ENCODE measurements at places on chromosomes 3 and 15. TPM values are rescaled to one million over a fixed set of nuclear protein-coding genes. Genes with fewer than 3 reads are reported as not detected.

- H3K27ac ChIP-seq, result no peak overlapping the region
- no peaks in the 10 kb centered on the region for H3K27me3 ChIP-seq
- no peak for DNase-seq
Measured at GRCh38 chr15:25743548-25744275, 119.4 kb downstream of the ATP10A start.

CRYBG3 gene
- total RNA-seq, result 11.6 TPM

NSMCE3 gene
- 18.3 TPM for total RNA-seq

- H3K27ac ChIP-seq, result peak overlapping the region; percentile 93
- no peak for DNase-seq
- peaks cover 4% of the 10 kb centered on the region for H3K36me3 ChIP-seq
- peaks cover 8% of the 10 kb centered on the region for H3K4me1 ChIP-seq
- H3K27me3 ChIP-seq, result no peaks in the 10 kb centered on the region
- peak overlapping the region; percentile 91 for H3K4me3 ChIP-seq
Measured at GRCh38 chr15:50425219-50425618, 1.0 kb downstream of the USP8 start.
